ENCODE measurements at places on chromosomes 13 and 19.

GRCh38 chr19:47315125-47315821, 5.6 kb downstream of the C5AR1 start:
- no peak for DNase-seq

GRCh38 chr13:112867301-112867711, 101.7 kb upstream of the MCF2L start:
- DNase-seq: no peak

DNA sequence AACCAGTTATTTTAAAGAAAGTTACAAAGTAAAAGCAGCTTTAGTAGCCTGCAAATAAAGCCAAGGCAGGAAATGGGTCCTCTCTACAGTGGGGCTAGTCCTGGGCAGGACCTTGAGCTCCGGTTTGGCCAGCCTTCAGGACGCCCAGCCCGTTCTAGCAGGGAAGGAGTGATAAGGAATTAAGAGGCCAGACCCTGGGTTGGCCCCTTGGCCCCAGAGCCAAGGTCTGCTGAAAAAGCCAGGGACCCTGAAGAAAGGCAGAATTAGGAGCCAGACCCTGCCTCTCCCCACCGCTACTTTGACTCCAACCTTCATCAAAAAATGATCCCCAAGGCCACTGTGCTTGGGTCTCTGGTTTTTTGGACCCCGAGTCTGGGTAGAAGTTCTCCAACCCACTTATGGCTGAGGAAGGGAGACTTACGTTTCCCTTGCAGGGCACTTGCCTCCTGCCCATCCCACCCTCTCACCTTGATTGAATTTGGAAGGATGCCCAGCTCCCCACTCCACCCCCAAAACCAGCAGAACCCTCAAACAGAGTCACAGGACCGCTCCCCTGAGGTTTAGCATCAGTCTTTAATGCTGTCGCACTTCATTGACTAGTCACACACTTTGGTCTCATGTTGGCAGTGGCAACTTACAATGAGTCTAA, 3.9 kb downstream of the DNAJB1 start:
- no peak for DNase-seq

GRCh38 chr13:78190296-78190695, 271.7 kb upstream of the EDNRB start:
- DNase-seq: no peak

GRCh38 chr13:40697711-40698110, 31.3 kb upstream of the FOXO1 start:
- DNase-seq: no peak

- DNase-seq: no peak
Observed at GRCh38 chr19:40442328-40443130, 1.6 kb downstream of the SERTAD3 start.

DNA sequence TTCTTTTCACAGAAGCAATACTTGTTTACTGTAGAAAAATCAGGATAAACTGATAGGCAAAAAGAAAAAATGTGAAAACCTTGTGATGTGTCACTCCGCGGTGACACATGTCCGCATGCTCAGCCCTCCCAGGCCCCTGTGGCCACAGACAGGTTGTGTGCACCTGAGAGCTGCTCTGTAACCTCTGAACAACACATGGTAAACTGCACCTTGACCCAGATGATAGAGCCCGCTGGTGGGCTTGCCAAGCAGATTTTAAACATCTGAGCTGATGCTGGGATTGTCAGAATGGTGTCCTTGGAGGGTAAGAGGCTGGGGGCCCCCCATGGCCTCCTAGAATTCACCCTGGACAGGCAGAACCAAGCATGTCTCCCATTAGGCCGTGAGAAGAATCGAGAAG, 33.8 kb downstream of the DHRS12 start:
- no peak for DNase-seq

DNA sequence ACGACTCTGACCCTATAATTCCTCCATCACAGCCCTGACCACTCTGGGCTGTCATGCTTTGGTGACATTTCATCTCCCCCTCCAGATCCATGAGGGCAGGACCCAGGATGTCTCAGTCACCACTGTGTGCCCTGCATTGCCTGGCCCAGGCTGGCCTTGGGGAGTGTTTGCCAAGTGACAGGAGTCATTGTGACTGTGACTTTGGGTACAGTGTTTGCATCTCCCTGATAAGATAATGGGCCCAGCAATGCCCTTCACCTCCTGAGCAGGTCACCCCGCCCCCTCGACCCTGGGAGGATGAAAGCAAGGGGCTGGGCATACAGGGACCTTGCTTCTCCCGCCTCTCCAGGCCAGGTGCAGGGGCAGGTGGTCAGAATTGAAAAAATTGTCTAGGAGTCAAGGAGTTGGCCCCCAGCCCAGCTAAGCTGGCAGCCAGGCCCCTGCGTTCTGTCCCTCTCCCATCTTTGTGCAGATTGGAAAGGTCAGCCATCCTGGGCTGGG, 5.9 kb upstream of the ATP4A start:
- DNase-seq: no peak

DNA sequence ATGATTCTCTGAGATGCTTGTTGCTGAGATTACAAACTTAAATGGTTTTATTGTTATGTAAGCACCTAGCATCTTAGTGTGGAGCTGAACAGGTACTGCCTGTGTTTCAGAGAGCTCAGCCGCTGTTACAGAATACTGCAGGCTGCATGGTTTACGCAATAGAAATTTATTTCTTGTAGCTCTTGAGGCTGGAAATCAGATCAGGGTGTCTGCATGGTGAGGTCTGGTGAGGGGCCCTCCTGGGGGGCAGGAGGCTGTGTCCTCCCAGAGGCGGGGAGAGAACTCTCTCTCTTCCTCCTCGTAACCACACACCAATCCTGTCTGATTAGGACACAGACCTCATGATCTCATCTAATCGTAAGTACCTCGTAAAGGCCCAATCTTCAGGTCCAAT, 13.1 kb downstream of the ATP11A start:
- DNase-seq: no peak
